ENCODE measurements at places on chromosomes 3 and 15.

DNA sequence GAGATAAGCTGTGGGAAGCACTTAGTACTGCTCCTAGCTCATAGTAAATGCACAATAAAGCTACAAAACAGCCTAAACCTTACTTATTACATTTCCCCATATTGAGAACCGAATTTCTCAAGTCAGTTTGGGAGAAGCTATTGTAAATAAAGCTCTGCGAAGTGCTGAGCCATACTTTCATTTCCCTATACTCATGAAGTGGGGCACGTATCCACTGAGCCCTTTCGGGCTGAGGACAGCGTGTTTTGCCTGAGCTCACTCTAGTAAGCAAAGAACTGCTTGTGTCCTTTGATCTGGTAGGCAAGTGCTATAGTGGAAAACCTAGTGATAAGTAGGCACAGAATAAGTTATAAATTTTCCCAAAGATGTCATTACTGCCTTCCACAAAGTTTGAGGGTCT is 165.0 kb downstream of the RSL24D1 start:
- no peak for DNase-seq

- DNase-seq = no peak
Observed at GRCh38 chr3:137259701-137260100, 301.9 kb downstream of the IL20RB start.

DNA sequence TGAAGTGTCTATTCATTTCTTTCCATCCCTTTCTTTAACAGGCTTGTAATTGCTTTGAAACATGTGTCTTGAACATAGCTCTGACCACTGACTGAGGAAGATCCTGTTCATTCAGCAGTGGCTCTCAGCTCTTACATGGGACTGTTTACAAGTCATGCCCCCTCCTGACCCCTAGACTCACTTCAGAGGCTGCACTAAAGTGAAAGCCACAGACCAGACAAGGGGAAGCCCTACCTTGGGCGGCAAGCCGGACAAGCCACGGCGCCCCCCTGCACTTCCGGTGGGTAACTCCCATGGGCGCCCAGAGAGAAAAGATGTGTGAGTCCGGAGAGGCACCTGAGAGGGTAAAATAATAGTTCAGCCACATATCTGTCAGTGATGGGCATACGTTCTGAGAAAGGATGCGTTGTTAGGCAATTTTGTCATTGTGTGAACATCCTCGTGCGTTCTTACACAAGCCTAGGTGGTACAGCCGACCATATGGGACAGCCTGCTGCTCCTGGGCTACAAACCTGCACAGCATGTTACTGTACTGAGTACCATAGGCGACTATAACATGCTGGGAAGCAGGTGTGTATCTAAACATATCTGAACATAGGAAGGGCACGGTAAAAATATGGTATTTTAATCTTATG is 116.2 kb downstream of the CHSY1 start:
- DNase-seq = no peak

DNA sequence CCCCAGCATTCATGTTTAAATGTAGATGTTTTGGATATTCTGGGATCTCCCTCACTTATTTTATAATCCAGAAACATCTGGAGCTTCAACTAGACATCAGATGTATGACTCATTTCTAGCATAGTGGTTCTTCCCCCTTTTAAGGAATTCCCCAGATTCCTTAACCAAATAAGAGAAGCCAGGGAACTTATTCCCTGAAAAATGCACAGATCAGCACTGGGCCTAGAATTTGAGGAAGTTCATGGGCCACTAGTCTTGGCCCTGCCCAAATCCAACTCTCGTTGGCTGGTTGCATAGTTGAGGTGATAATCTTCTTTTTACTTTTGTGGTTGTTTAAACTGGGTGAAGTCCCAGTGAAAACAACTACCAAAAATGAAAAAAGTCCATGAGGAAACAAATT is 20.4 kb downstream of the RARRES1 start:
- DNase-seq = no peak

DNA sequence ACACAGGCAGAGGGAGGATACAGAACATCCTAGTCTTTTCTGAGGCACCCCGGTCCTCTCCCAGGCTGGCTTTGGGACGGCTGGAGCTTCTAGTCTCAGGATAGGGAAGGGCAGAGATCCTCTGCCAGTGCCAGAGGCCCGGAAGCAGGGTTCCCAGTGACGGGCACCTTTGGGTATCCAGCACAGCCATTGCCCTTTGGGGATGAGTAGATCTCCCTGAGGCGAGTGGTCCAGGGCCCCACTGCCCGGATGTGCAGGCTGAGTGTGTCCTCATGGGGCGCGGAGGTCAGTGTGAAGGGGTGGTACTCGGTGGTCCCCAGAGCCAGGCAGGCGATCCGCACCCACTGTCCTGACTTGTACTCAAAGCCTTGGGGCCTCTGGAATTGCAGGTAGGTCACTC is 18.3 kb downstream of the DUOX2 start:
- no peak for DNase-seq

DNA sequence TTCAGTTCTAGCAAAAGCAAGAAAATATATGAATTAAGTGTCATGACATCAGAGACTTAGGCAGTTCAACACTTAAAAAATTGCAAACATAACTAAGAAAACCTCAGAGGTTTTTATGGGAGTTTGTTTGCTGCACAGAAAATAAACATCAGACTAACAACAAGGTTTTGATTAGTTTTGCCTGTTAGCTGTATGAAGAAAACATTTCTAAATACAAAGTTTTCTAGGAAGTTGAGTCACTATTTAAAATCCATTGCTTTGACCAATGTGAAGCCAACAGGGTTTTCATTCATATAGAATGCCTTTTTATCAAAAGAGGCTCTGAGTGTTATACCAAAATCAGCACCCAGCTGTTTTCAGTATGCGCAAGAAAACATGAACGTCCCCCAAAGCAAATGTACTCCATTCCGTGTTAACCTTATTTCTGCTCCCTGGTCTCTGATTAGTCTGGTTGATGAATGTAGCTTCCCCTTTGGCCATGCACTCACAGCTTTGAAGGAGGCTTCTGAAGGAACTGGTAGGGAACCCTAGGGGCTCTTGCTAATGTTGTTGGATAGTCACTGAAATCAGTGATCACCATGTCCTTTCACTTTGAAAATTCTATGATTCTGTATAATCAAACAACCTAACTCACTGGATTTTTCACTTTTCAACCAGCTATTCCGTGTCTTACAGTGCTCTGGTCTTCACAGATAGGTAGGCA is 89.6 kb upstream of the TSEN2 start:
- DNase-seq = no peak

GRCh38 chr3:13712682-13713180 is 163.8 kb downstream of the FBLN2 start:
- no peak for DNase-seq

DNA sequence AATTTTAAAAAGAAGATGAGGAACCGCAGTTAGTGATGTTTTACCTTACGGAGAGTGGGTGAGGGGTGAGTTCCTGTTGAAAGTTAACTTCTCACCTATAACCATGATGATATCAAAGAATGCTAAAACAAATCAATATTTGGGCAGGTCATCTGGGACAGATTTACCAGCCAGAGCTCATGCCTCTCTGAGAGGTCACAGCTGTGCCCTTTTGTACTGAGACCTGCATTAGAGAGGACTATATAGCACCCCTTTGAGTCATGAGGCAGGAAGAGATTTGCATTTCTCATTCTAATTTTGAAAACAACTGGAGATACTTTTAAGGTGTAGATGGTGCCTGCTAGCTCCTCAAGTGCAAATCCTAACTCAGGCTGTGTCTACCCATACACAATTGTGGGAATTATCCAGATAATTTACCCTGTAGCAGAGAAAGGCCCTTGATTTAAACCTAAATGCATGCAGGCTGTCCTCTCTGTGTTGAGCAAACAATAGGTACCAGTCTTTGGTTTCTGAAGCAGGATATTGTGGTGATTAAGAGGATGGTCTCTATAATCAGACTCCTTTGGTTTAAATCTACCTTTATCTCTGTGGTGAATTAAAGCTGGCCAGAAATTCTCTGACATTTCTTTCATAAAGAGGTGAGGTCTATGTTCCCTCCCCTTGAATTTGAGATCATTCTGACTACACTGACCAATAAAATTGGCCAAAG is 5.8 kb upstream of the TM4SF4 start:
- DNase-seq = no peak

DNA sequence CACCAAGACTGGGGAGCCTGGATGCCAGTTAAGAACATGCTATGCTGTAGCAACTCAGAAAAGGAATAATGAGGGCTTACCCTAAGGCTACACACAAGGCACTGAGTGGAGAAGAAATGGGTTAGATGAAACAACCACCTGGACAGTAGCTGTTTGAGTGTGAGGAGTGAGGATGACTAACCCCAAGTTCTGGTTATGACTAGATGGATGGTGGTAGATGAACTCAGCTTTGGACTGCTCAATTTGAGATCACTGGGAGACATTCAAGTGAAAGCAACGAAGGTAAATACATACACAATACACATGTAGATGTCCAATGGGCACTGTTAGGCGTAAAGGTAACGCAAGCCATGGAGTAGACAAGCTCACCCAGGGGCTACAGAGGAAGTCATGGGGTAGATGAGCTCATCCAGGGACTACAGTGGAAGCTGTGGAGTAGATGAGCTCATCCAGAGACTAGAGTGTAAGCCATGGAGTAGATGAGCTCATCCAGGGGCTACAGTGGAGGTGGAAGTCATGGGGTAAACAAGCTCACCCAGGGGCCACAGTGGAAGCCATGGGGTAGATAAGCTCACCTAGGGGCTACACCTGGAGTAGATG is 98.3 kb downstream of the ANO10 start:
- no peak for DNase-seq

GRCh38 chr15:94951538-94951937 is 720.2 kb downstream of the MCTP2 start:
- DNase-seq = no peak

- no peak for DNase-seq
Observed at GRCh38 chr15:101614761-101615160, 37.4 kb downstream of the TM2D3 start.

All from skeletal muscle cell (primary cell).